ENCODE measurements at places on chromosomes 12 and 14.

GRCh38 chr12:113207613-113208040, 13.6 kb upstream of the TPCN1 start:
- no peak for DNase-seq

GRCh38 chr12:9975614-9976013, 4.4 kb downstream of the CLEC12A start:
- DNase-seq = no peak

- no peak for DNase-seq
Measured at GRCh38 chr14:89226801-89227495, 190.1 kb downstream of the FOXN3 start.

GRCh38 chr14:84298663-84299195, 1231.2 kb upstream of the FLRT2 start:
- DNase-seq = no peak

GRCh38 chr12:92369056-92369455, 223.4 kb upstream of the BTG1 start:
- DNase-seq = no peak

DNA sequence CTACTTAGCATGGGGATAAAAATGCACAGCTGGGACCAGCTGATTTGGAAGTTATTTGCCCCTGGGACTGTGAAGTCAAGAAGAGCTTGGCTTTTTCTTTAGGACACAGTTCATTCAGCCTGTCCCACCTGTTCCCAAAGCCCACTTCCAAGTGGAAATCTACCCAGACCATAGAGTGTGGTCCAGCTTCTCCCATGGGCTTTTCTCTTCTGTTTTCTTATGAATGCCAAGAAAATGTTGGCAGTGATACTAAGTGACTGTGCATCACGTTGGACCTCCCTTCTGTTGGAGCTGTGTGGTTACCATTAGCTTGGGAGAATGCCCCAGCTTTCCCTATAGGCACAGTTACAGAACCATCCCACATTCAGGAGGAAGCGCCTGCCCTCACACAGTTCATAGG, 89.4 kb downstream of the NT5DC3 start:
- DNase-seq = no peak
